ENCODE measurements at places on chromosomes 2 and 18. TPM values are rescaled to one million over a fixed set of nuclear protein-coding genes. Genes with fewer than 3 reads are reported as not detected.

GRCh38 chr2:45432406-45432805, 178.7 kb downstream of the SRBD1 start:
- no peak for DNase-seq

DNA sequence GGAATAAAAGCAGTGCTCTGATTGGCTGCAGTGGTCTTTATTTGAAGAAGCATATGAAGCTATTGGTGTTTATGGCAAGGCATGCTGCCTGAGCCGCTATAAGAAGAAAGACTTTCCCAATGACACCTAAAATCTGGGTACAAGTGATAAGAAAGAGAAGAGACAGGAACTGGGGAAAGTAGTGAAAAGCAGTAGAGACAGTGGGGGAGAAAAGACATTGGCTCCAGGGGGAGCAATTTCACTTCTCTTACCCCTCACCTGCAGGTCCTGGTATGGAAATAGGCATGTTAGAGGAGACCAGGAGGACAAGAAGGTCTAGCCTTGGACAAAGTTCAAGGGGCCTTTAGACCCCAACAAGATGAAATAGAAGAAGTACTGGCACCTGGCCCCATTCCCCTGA, 47.1 kb downstream of the PLCL1 start:
- DNase-seq = no peak

DNA sequence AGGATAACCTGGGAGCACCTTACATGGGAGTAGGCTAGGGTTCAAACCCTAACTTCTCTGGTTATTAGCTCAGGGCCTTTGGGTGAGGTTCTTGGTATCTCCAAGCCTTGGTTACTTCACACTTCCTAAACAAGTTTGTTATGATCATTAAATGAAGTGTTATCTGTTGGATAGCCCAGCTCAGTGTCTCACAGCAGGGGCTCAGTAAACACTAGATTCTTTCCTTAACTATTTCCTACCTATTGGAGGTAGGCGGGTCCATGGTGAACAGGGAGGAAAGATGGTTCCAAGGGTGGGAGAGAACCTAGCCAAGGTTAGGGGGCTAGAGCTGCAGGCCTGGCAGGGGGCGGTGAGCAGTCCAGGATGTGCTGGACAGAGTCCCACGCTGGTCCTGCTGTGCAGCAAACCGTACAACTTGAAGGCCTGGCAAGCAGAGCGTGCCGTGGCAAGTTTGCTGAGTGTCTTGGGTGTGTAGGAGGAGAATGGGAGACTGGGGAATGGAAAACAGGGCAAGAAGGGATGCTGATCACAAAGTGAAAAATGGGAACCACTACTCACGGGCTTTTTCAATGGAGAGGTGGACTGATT, 259.1 kb downstream of the PRKCE start:
- DNase-seq = no peak

DNA sequence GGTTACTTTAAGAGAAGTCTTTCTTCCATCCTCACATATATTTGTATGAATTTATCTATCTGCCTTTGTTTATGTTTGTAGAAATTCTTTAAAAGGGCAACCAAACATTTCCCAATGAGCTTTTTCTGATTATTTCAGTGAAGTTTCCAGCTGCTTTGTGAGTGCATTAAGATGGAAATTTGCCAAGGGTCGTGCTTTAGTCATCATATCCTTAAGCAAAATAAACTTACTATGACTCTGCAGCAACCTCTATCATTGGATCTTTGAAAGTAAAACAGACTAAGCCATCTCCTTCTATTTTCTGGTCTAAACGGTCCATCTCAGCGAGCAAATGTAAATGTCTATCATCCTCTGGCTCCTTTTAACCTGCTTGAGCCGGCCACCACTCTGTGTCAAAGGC, 489.3 kb downstream of the SOX11 start:
- no peak for DNase-seq

The CD8B2 gene
- total RNA-seq = 1.3 TPM

All from T-cell (primary cell).